CD4-positive, alpha-beta T cell treated with Interleukin-10 for 1 hour (primary cell): ENCODE measurements at places on chromosomes 16 and 17.

- DNase-seq = no peak
These were observed 119.7 kb downstream of the RPTOR start for GRCh38 chr17:80664217-80664790.

GRCh38 chr16:74582970-74583369 lies 23.9 kb downstream of the GLG1 start:
- no peak for DNase-seq

DNA sequence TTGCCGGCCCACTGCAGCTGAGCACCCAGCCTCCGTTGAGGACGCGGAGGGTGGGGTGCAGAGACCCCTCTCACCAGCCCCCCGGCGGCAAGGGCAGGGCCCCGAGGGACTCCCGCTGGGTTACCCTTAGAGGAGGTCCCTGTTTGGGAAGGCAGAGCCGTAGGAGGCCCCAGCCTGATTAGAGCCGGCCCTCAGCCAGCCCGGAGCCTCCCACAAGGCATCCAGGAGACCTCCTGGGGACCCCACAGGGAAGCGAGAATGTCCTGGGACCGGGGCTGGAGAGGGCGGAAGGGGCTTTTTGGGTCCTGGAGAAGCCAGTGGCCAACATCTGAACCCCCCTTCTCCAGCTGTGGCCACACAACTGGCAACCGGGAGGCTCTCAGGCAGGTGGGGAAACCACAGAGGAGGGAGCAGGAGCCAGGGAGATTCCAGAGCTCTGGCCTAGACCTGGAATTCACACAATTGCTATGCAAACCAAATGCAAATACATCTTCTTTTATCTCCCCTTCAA lies 21.7 kb upstream of the SP6 start:
- no peak for DNase-seq

GRCh38 chr17:46771561-46772474 lies 46.7 kb downstream of the WNT3 start:
- peak; percentile 5 for DNase-seq

- DNase-seq = no peak
These were observed 232.4 kb downstream of the CBLN1 start for GRCh38 chr16:49049191-49049590.

- no peak for DNase-seq
These were observed 72.2 kb downstream of the METRNL start for GRCh38 chr17:83151442-83152226.
